Fibroblast of mammary gland (primary cell): ENCODE measurements at places on chromosomes 1 and 21.

GRCh38 chr1:184223216-184223615 is 163.6 kb upstream of the C1orf21 start:
- DNase-seq: no peak

DNA sequence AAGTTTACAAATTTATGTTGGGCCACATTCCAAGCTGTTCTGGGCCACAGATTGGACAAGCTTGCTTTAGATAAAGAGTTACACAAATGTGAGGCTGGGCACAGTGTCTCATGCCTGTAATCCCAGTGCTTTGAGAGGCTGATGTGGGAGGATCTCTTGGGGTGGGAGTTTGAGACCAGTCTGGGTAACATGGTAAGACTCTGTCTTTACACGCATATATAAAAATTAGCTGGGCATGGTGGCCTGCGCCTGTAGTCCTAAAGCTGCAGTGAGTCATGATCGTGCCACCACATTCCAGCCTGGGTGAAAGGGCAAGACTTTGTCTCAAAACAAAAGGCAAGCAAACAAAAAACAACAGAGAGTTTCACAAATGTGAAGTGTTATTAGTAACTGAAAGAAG is 5.9 kb upstream of the VCAM1 start:
- DNase-seq: no peak

- DNase-seq: no peak
Measured at GRCh38 chr1:204367193-204367858, 7.6 kb upstream of the PLEKHA6 start.

- peak; percentile 31 for DNase-seq
Measured at GRCh38 chr1:79790950-79791349, 784.4 kb upstream of the ADGRL4 start.

DNA sequence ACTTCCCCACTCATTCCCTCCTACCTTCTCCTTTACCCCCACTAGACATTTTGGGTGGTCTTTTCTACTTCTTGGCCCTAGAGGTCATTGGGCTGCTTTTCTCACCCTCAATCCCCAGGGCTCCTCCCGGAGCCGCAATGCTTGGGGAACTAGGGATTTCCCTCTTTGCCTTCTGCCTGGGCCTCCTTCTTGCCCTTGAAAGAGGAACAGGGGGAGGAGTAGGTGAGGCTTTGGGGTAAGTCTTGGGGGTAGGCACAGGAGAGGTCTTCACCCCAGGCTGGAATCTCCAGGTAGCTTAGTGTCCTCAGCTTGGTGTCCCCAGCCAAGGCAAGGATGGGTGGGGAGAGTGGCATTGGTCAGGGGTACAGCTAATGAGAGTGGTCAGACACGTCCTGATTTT is 56.2 kb upstream of the EPS8L3 start:
- DNase-seq: no peak

DNA sequence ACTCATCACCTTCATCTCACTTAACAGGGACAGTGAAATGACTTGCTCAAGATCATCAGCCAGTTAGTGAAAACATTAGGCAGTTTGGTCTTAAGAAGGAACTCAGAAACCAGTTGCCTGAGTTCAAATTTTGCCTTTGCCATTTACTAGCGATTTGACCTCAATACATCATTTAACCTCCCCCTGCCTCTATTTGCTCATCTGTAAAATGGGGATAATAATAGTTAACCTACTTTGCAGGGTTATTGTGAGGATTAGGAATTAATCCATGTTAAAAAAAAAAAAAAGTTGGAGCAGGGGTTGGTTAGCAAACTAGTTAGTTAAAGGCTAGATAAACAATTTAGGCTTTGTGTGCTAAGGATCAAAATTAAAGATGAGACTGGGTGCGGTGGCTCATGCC is 10.6 kb upstream of the TACSTD2 start:
- DNase-seq: no peak

- no peak for DNase-seq
Measured at GRCh38 chr1:106278716-106279115, 777.8 kb upstream of the PRMT6 start.
